ENCODE measurements at places on chromosomes 4 and X. TPM values are rescaled to one million over a fixed set of nuclear protein-coding genes. Genes with fewer than 3 reads are reported as not detected.
A peak's percentile ranks its signal among the peaks of the same experiment; 100 is the strongest.

Gene IL1RAPL1
- total RNA-seq = 0.66 TPM

Gene LARP1B
- total RNA-seq = 16.1 TPM

DNA sequence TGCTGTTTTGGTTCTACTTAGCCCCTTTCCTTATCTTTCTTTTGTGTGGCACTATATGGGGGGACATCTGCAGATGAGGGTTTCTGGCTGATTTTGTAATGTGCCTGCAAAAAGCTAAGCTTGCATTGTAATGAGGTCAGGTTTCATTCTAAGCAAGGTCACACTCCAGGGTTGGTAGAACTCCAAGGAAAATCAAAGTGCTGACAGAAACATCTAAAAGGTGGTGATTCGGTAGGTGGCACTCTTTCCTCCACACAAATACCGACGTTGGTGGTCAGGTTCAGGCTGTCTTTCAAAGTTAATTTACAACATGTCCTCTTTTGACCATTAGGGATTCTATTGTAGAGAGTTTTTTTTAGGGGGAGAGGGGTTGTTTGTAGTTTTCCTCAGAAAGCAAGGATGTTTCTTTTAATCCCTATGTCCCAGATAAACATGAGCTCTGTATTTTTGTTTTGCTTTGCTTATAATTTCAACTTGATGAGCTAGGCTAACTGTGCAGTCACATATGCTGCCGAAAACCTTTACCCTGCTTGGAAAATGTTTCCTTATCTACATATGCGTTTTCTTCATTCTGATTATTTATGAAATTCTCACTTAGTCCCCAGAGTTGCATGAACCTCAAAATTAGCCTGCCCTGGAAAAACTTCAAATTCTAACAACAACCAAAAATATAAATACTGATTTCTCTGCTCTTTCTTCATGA, 434.2 kb downstream of the PPARGC1A start:
- no peak for DNase-seq

DNA sequence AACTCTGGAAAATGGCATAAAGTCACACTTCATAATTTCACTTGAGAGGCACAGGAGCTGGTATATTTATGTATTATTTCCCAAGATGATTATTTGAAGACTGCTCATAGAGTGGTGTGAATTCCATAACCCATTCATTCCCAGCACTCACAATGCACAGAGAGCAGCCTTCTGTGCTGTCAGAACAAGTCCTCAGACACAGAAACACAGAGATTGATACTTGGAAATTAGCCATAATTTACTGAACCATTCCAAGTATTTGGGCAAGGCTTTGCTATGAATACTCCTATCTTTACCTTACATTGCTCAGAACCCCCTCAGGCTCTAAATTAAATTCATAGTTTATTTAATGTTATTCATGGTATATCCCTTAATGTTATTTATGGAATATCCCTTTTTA, 53.6 kb downstream of the PABPC4L start:
- DNase-seq = no peak

Gene NDST4
- 5.6 TPM for total RNA-seq

DNA sequence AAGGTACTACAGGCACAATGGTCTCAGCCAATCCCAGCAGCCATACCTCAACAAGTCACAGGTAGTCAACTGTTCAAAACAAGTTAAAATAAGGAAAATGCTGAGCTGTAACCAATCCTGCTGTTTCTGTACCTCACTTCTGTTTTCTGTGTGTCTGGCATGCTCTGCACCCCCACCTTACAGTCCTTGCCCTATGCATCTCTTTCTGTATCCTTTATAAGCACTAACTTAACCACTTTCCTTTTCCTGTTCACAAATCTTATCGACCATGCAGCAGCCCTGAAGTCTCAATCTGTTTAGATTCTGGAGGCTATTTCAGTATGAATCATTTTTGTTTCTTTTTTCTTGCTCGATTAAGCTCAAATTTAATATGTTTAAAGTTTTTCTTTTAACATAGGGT, 12.5 kb upstream of the FAM13A start:
- DNase-seq = no peak

Gene PRRG3
- total RNA-seq = 2.0 TPM

Gene ASB9
- not detected for total RNA-seq

- DNase-seq = peak; percentile 25
Observed at GRCh38 chr4:154344686-154345085, 146.9 kb downstream of the DCHS2 start.

DNA sequence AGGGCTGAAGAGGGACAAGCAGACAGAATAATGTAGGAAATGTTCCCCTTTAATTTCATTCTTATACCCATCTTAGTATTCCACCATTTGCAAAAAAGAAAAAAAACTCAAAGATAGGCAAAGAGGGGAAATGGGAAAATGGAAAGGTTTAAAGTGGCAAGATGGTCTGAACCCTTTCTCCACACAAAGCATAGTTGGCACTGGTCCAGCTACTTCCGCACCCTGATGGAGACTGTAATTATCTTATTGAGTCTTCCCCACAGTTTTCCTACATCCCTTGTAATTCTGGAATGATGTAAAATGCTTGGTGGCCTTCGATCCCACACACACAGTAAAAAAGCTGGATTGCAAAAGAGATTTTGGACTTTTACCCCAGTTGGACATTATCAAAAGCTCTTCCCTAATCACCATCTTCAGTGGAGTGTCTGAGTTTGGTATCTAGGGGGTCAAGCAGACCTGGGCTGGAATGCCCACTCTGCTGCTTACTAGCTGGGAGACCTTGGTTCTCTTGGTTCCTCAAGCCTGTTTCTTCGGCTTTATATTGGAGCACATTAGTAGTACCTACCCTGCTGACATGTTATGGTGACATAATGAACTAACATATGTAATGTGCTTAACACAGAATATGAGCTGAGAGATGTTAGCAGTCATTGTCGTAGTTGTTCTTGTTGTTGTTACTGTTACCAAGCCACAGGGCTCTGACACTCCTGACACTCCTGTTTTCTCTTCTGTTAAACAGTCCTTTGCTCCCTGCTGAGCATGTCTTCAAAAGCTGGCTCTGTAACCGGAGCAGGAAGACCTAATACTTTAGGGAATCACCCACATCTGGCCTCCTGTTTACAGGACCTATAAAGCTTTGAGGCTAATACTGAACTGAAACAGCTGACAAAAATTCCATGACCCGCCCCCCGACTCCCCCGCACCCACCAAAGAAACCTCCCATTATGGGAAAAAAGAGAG, 4.7 kb downstream of the SRPX2 start:
- no peak for DNase-seq

DNA sequence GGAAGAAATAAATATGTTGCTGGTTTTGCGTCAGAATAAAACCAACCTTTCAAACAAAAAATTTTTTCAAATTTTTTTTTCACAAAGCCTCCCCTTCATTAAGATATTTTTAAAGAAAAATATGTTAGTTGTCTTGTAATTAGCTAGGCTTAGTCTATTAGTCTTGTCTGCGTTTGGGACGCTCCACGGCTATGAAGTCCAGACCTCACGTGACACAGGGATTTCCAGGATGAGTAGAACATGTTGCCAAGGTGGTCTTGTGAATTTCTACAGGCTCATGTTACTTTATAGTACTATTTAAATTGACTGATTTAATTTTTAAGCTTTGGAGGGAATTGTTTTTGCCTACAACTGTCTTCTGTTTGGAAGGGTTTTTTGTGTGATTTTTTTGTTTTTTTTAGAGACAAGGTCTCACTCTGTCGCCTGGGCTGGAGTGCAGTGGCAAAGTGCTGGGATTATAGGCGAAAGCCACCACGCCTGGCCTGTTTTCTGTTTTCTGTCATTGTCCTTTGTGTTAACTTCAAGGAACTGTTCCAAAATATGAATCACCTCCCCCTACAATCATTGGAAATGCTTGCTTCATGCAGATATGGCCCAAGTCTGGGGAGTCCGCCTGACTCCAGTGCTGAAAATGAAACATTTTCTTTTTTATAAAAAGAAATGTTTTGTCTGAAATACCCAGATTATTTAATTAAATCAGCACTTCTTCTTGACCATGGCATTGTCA, 26.2 kb downstream of the TMEM144 start:
- no peak for DNase-seq

Measured in glutamatergic neuron (in vitro differentiated cells).